ENCODE measurements at places on chromosomes 2 and 18.

- DNase-seq: peak; percentile 32
These were observed 56.2 kb upstream of the HS6ST1 start for GRCh38 chr2:128374711-128375413.

GRCh38 chr2:65227020-65227455 lies 593 bp upstream of the ACTR2 start:
- DNase-seq: no peak

- DNase-seq: no peak
These were observed 81.6 kb upstream of the STPG4 start for GRCh38 chr2:47236503-47237215.

GRCh38 chr18:56089612-56090258 lies 501.7 kb upstream of the TCF4 start:
- no peak for DNase-seq

- DNase-seq: no peak
These were observed 83.8 kb downstream of the MBD2 start for GRCh38 chr18:54140641-54141040.

GRCh38 chr2:11160731-11161455 lies 5.6 kb downstream of the SLC66A3 start:
- DNase-seq: no peak

DNA sequence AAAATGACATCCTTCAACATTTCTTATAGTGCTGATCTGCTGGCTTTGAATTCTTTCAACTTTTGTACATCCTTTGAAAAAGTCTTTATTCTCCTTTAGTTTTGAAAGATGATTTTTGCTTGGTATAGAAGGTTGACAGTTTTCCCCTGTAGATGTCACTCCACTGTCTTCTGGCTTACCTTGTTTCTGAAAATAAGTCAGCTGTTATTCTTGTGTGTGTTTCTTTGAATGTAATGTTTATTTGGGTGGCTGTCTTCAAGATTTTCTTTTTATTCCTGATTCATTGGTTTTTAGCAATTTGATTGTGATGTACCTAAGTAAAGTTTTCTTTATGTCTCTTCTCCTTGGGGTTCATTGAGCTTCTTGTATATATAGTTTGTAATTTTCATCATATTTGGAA lies 47.6 kb downstream of the ACTR3 start:
- DNase-seq: no peak

DNA sequence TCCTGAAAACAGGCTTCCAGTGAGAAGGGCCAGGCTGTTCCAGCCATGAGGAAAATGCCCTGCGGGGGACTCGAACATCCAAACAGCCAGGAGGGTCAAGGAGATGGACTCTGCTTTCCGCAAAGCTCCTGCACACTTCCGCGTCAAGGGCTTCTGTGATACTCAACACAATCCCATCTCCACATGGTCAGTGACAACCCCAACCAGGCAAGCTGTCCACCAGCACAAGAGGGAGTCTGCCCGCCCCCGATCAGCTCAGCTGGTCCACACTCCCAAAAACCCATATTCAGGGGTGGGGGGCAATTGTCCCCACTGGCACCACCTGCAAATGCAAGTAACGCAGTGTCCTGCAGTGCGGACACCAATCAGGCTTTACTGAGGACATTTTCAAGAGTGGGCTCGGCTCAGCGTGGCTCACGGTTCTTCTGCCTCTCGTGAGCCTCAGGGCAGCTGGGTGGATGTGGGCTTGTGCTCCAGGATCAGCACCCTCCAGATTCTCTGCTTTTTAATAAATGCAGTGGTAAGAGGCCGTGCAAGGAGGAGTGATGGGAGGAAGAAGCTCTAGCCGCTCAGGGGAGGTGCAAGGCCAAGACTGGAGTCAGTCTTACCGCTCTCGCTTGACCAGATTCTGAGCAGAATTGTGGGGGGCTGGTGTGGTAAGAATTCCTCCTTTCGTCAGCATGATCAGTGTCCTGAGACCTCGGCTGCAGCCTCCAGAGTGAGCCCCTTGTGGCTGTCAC lies 19.5 kb upstream of the CIDEA start:
- no peak for DNase-seq

DNA sequence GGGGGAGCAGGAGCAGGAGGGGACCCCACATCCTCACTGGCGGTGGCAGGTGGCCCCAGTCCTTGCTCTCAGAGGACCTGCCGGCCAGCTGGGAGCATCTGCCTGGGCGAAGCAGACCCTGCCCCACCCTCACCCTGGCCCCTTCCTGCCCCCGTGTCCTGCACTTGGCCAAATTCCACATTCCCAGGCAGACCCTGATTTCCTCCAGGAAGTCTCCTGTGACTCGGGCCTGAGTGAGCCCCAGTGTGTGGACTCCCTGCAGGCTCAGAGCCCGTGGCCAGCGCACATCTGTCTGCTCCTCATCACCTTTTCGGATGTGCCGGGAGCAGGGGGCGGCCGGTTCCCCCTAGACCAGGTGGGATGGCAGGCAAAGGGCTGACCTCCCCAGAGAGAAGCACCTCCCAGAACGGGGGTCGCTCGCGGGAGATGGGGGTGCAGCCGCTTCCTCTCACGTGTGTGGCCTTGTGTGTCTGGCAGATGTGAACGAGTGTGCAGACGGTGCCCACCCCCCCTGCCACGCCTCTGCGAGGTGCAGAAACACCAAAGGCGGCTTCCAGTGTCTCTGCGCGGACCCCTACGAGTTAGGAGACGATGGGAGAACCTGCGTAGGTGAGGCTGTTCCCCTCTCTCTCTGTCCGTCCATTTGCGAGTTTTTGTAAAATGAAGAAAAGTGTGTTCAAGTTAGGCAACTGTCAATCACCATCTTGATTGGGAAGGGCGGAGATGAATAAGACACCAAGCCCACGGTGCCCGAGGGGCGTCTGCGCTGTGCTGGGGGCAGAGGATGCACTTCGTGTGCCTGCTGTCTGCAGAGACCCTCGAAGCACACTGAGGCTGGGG lies 90.4 kb downstream of the TPO start:
- DNase-seq: no peak

DNA sequence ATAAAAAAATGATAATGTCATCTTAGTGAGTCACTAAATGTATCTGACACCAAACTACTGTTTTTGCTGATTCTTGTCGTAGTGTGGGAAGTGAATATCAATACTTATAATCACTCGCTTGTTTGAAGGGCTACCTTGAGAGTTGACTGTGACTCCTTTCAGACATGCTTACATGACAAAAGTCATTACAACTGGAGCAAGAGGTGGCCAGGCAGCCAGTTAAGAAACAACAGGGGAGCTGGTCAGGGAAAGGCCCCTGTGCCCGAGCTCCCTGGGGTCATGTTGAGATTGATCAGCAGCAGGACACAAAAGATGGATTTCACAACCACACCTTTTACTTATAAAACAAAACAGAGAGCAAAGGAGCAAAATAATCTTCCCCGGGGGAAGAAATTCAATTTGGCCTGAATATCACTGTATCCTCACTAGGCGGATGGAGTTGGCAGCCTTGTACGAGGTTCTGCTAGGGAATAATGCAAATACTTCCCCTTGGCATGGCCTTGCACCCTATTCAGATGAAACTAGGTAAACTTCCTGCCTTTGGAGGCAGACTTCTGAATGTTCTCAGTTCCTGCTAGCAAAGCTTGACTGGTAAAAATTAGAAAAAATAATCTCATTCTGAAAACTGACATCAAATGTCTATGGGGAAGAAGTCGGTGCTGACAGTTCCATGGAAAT lies 101.2 kb downstream of the DYNC1I2 start:
- DNase-seq: no peak

DNA sequence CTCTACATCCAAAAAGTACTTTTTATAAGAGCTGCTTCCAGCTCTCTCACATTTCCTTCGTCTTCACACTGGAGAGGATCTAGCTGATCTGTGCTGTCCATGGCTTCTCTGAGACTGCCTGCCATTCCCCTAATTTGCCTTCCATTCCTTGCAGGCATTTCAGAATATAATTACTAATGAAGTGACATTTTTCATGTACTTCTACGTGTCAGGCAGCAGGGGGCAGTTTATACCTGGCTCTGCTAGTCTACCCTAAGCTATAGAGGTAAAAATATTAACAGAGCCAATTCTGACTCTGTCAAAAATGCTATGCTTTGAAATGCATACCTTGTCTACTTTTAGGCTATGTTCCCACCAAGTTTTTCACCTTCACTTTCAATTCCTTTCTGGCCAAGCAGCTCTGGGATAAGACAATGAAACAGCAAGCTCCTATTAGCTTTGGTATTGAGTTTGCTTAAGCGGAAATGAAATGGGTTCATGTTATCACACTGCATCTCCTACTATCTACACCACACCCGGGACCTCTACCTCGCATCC lies 81.9 kb downstream of the MEP1B start:
- DNase-seq: peak; percentile 15

- no peak for DNase-seq
These were observed 7.3 kb upstream of the CXCR4 start for GRCh38 chr2:136125236-136125635.

GRCh38 chr2:210399440-210400041 lies 77.0 kb downstream of the LANCL1 start:
- no peak for DNase-seq

- no peak for DNase-seq
These were observed 71.1 kb downstream of the DOCK10 start for GRCh38 chr2:224971214-224971613.

DNA sequence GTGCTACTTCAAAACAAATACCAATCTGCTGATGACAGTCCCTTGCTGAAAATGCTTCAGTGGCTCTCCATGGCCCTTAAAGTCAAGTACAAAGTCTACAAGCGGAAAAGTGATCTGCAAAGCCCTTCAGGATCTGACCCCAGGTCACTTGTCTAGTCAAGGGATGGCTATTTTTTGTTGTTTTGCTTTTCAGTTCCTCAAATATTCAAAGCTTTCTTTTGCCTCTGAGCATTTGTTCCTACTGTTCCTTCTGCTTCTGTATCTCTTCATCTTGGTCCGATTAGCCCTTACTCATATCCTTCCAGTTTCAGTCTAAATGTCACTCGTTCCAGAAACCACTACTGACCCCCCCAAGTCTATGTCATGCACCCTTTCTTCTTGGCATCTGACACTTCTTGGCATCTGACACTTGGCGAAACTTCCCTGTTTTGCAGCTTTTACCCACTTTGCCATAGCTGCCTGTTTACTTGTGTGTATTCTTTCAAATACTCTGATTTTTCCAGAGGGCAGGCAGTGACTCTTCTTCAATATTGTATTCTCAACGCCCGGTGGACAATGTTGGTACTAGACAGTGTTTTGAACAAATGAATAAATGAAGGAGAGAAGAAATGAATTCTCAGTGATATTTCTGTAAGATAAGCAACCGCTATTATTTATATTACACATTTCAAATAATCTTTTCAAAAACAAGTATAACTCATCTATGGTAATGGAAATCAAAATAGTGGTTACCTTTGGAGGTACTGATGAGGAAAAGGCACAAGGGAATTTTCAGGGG lies 175.9 kb upstream of the FN1 start:
- no peak for DNase-seq

DNA sequence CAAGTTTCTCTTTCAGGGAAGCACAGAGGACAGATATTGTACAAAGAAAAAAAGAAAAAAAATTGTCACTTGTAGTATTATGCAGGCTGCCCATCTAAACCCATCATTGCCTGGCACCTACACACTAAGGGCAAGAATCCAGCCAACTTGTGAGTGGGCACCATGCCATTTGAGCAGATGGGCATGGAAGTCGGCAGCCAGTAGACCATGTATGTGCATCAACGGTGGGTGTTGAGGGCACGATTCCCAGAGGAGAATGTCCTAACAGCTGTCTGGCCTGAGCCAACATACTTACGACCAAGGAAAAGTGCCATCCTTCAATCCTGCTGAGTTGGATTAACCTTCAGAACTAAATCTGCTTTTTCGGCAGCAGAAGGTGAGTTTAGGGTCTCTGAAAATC lies 63.9 kb downstream of the ARHGAP15 start:
- DNase-seq: peak; percentile 87

GRCh38 chr18:4119813-4120212 lies 335.3 kb downstream of the DLGAP1 start:
- DNase-seq: no peak

- DNase-seq: no peak
These were observed 291.2 kb downstream of the MYT1L start for GRCh38 chr2:2039826-2040225.

- no peak for DNase-seq
These were observed 53.2 kb downstream of the FAM168B start for GRCh38 chr2:131039908-131040660.

- DNase-seq: no peak
These were observed 8.8 kb downstream of the RDH14 start for GRCh38 chr2:18551623-18552022.

- no peak for DNase-seq
These were observed 58.9 kb upstream of the ARL4C start for GRCh38 chr2:234555616-234556249.

DNA sequence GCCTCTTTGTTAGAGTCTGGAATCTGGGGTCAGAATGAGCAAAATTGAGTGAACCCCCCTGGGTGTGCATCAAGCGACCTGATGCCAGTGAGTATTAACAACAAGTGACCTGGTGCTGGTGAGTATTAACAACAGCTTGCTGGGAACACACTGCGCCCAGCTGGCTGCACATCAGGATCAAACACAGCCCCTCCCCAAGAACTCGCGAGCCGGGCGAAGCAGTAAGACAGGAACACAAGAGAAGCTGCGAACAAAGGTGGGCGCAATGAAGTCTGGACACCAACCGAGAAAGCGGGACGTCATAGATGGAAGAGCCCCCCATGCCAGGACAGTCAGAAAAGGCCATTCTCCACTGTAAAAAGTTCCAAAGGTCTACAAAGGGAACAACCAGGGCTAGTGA lies 34.3 kb downstream of the CRACDL start:
- no peak for DNase-seq

- DNase-seq: no peak
These were observed 46.3 kb downstream of the ZCCHC2 start for GRCh38 chr18:62569081-62569655.

GRCh38 chr2:163213661-163214081 lies 375.1 kb upstream of the KCNH7 start:
- no peak for DNase-seq

- DNase-seq: no peak
These were observed 26.8 kb upstream of the MC5R start for GRCh38 chr18:13797157-13797611.

GRCh38 chr2:111072220-111072871 lies 48.4 kb upstream of the BCL2L11 start:
- no peak for DNase-seq
